Suprapubic skin (tissue), 4 donors: ENCODE measurements at places on chromosomes 6 and 20. TPM values are rescaled to one million over a fixed set of nuclear protein-coding genes. Genes with fewer than 3 reads are reported as not detected.

The ADAT2 gene
- total RNA-seq: 7.8 TPM

The PXDC1 gene
- 67.9 TPM for total RNA-seq

The FAM217A gene
- total RNA-seq: not detected

The BTN1A1 gene
- total RNA-seq: not detected

The ENPP1 gene
- 3.1 TPM for total RNA-seq

The MAFB gene
- total RNA-seq: 89.4 TPM

The TMEM200A gene
- 1.2 TPM for total RNA-seq

The BMP5 gene
- not detected for total RNA-seq

The ZFAND3 gene
- total RNA-seq: 31.6 TPM

The CDH26 gene
- total RNA-seq: 1.4 TPM

DNA sequence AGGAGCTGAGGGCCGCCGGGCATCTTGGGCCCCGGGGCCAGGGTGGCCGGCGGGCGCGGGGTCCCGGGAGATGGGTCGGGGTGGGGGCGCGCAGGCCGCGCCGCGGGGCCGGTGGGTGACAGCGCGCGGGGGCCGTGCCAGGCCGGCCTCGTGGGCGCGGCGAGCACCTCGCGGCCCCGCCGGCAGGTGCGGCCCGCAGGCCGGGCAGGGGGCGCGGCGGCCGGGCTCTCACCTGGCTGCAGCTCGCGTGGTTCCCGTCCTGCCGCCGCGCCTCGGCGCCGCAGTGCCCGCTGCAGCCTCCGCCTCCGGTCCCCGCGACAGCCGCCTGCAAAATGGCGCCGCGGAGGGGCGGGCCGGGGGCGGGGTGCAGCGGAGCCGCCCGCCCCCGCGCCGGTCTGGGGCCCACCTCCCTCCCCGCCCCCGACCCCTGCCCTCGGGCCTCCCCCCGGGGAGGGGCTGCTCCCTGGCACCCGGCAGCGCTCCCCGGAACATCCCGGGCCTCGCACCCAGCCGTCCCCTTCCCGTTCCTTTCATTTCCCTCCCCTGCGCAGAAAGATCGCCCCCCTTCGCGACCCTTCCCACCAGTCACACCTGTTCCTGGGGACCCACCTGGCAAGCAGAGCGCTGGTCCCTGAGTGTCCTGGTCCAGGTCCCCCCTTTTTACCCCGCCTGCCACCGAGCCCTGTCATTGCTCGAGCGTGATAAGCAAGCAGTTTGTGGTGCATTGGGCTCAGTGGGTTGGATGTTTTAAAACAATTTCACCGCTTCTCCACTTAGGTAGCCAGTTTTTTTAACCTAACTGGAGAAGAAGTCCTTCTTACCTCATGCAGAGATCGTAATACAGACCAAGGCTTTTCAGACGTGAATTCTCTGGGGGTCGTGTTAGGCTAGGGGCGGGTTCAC, at the start of gene SLC23A2:
TSS of gene SLC23A2 (minus strand) at position 337 of the 903 bp plus-strand sequence. CDS start 68,948 bp downstream, outside the sequence.
- DNase-seq: no peak

- no peak for DNase-seq
Measured at GRCh38 chr20:45450097-45450818, 19.3 kb upstream of the WFDC2 start.

GRCh38 chr6:89508755-89509563, 76.0 kb downstream of the ANKRD6 start:
- DNase-seq: no peak

DNA sequence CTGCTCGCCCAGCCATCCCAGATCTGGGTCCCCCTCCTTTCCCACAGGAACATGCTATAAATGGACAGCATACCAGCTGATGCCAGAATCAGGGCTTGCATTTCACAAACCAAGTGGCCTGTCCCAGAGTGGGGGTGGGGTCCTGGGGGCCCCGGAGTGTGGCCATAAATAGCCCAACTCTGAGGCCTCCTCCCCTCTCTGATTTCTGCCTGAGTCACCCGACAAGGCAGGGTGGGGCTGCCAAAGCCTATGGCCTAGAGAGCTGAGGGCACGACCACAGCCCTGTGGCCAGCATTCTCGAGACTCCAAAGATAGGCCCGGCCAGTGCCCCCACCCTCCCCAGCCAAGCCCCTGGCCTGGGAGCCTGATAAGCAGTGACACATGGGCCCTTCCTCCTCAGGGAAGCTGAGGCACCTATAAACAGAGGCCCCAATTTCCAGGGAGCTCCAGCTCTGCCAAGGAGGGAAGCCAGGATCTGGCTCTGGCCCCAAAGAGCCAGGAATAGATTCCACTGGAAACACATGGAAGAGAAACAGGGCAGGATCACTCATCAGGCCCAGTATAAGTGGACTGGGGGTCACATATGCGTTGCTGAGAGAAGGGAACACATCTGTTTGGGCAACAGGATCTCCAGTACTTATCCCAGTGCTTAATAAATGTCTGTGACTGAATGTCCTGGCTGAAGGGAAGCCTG, 20.3 kb downstream of the SNTA1 start:
- peak; percentile 73 for DNase-seq

- DNase-seq: no peak
Measured at GRCh38 chr20:36756496-36756895, 10.6 kb upstream of the NDRG3 start.

DNA sequence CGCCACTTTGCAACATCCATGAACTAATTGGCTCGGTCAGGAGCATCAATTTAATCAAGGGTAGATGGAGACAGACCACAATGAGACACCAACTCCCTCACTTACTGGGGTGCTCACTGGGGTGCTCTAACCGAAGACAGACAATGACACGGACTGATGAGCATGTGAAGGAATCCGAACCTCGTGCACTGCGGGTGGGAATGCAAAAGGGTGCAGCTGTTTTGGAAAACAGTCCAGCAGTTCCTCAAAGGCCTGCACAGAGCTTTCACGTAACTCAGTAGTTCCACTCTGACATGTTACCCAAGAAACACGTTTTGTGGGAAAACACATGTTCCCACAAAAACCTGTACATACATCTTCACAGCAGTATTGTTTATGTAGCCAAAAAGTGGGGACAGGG, 26.8 kb downstream of the ANKRD60 start:
- no peak for DNase-seq

- no peak for DNase-seq
Measured at GRCh38 chr6:35613762-35614161, 75.0 kb downstream of the FKBP5 start.

GRCh38 chr20:37408302-37409193, 62.6 kb downstream of the SRC start:
- no peak for DNase-seq

DNA sequence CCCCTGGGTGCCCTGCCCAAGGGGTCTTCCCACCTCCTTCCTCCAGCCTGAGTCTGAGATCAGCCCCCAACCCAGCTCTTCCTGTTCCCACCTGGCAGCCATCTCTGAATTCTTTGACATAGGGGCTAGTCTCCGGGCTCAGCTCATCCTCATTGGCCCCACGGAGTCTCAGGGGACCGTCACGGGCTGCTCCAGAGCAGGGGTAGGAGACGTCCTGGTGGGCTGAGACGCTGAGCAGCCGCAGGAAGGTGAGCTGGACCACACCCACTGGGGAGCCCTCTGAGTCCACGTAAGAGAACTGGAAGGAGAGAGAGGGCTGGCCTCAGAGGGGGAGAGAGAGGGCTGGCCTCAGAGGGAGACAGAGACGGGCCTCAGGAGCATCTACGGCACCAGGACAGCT, 28.1 kb downstream of the COL11A2 start:
- DNase-seq: no peak

- DNase-seq: no peak
Measured at GRCh38 chr6:139349464-139350020, 24.9 kb downstream of the CITED2 start.

DNA sequence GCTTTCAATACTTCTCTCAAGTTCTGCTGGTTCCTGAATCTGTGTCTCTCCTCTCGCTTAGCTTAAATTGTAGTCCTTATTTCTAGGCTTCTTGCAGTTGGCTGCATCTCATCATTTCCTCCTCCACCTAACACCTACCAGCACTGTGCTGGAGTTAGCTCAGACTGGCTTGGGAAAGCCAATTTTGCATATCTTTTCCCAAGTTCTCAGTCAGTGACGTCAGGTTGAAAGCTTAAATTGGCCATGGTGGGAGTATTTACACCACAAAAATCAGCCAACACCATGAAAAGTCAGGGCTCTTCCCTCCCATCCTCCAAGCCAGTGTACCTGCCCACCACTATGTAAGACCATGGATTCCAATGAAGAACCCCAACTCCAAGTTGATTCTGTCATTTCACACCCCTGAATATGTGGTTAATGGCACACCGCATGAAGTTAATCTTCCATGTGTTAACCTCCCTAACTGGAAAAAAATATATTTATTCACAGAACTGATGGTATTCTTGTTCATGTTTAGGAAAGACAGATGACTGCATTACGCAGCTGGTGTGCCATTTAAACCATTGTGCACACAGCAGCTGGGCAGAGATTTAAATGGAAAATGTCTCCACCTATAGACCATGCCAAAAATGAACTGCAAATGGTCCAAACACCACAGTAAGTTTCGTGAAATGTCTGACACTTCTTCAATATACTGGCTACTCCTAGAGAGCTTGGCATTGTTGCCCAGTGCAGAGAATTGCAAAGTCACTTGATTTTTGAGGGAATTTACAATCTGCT, 274.1 kb upstream of the MAP3K7 start:
- no peak for DNase-seq

- DNase-seq: no peak
Measured at GRCh38 chr20:53503517-53503919, 90.1 kb downstream of the ZNF217 start.

GRCh38 chr20:48056218-48056617, 270.9 kb upstream of the SULF2 start:
- DNase-seq: no peak

DNA sequence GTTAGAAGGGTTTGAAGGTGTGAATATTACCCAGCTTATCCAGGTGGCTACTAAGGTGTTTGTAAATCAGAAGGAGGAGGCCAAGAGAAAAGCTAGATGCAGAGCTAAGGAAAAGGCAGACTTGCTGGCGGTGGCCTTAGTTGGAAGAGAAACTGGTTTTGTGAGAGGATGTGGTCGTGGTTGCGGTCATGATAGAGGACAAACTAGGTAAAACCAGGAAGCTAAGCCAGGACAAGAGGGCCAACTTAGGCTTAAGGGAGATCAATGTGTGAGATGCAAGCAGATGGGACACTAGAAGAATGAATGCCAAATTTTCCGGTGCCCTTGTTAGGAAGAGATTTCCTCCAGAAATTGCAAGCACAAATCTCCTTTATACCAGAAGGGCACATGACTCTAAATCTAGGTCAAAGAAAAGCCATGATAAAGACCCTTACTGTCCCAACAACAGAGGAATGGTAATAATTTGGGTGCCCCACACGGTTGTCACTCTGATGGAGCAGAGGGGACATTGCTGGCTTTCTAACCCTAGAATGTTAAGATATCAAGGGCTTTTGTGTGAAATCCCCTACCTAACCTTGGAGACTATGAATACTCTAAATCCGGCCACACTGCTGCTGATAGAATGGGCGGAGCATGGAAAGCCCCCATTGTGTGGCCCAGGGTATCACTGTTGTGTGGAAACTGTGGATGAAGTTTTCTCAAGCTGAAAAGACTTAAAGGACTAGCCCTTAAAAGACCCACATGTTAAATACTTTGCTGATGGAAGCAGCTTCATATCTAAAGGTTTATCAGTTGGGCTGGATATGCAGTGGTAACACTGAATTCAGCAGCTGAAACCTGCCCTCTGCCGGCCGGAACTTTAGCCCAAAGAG, 7.8 kb downstream of the IL22RA2 start:
- DNase-seq: no peak

DNA sequence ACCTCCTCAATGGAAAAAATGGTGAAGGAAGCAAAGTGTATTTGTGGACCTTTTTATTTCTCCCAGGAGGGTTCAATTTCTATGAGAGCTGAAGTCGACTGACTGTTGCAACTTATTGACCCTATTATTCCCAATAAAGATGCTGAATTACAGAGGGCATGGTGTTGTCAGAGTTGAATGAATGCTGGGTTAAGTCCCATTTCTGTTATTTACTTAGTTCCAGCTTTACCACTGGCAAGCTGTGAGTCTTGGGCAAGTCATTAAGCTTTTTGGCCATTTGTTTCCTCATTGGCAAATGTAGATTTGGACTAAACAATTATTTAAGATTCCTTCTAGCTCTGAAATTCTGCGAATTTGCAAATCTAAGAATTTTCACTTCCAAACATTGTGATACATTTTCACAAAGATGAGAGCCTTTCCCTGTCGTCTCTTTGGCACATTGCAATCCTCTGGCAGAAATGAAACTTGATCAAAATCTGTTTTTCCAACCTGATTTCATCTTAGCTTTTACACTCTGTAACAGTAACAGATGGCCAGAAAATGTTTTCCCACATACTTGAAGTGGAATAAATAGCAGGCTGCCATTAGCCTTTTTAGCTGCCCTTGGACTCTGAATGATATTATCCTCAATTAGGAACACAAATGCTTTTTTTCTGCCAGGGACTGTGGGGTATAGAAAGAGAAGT, 21.3 kb downstream of the BLTP3A start:
- DNase-seq: no peak

DNA sequence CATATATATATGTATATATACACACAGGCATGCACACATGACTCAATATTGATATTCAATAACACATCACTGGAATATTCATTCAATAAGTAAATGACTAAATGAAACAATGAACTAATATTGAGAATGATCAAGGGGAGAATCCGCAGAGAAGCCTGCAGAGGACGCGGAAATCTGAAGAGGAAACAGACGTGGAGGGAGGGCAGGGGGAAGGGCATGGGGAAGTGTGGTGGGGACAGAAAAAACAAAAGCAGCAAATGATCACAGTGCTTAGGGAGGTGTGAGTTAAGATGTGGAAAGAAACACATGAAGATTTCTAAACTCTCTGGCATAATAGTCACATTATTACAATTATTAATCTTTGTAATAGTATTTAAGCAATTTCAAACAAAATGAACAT, 14.5 kb downstream of the PERP start:
- DNase-seq: no peak

GRCh38 chr20:36121981-36122930, 32.3 kb upstream of the EPB41L1 start:
- peak; percentile 76 for DNase-seq

GRCh38 chr6:43115365-43115764, 39.3 kb downstream of the PTK7 start:
- DNase-seq: no peak

GRCh38 chr6:72212686-72213085, 326.3 kb downstream of the RIMS1 start:
- no peak for DNase-seq

GRCh38 chr6:105346052-105346451, 56.8 kb downstream of the PREP start:
- no peak for DNase-seq

GRCh38 chr6:143374014-143374413, 76.5 kb downstream of the ADAT2 start:
- DNase-seq: no peak

DNA sequence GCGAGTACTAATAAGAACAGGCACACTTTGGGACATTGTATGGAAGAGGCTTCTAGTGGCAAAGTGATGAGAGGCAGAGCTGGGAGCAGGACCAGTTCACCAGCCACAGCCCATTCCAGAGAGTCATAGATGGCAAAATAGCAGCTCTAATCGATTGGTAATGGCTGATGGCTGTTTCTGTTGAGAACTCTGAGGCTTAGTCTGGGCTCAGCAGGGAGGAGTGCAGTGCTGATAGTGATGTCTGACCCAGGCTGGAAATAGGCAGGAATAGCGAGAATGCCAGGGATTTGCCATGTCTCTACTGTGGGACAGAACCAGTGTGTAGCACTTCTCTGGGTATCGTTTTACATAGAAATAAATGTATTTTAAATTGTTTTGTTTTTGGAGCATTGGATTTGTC, 620.0 kb upstream of the FLRT3 start:
- DNase-seq: no peak

- DNase-seq: no peak
Measured at GRCh38 chr6:70171236-70171635, 131.6 kb downstream of the COL9A1 start.
